Large intestine (tissue), 12 donors: ENCODE measurements at places on chromosomes 16 and 17. TPM values are rescaled to one million over a fixed set of nuclear protein-coding genes. Genes with fewer than 3 reads are reported as not detected.

The FBXW10B gene
- 1.9 TPM for polyA plus RNA-seq

The CEP20 gene
- 26.7 TPM for polyA plus RNA-seq

The DOK4 gene
- polyA plus RNA-seq: 113 TPM

The CLUH gene
- 85.5 TPM for polyA plus RNA-seq

The COPRS gene
- polyA plus RNA-seq: 35.9 TPM

The NKIRAS2 gene
- 42.8 TPM for polyA plus RNA-seq

The PERCC1 gene
- 1.3 TPM for polyA plus RNA-seq

The ST6GALNAC2 gene
- 3.9 TPM for polyA plus RNA-seq

The ENPP7 gene
- 136 TPM for polyA plus RNA-seq

The HOXB9 gene
- polyA plus RNA-seq: 0.03 TPM

The RDM1 gene
- polyA plus RNA-seq: 5.6 TPM

The SHCBP1 gene
- 4.7 TPM for polyA plus RNA-seq
